Activated CD4-positive, alpha-beta memory T cell treated with anti-CD3 and anti-CD28 coated beads for 36 hours (primary cell): ENCODE measurements at places on chromosomes 7 and 10. TPM values are rescaled to one million over a fixed set of nuclear protein-coding genes. Genes with fewer than 3 reads are reported as not detected.
A peak's percentile ranks its signal among the peaks of the same experiment; 100 is the strongest.

- peak; percentile 59 for DNase-seq
These were observed 6.7 kb downstream of the ATP6V1F start for GRCh38 chr7:128869138-128869943.

DNA sequence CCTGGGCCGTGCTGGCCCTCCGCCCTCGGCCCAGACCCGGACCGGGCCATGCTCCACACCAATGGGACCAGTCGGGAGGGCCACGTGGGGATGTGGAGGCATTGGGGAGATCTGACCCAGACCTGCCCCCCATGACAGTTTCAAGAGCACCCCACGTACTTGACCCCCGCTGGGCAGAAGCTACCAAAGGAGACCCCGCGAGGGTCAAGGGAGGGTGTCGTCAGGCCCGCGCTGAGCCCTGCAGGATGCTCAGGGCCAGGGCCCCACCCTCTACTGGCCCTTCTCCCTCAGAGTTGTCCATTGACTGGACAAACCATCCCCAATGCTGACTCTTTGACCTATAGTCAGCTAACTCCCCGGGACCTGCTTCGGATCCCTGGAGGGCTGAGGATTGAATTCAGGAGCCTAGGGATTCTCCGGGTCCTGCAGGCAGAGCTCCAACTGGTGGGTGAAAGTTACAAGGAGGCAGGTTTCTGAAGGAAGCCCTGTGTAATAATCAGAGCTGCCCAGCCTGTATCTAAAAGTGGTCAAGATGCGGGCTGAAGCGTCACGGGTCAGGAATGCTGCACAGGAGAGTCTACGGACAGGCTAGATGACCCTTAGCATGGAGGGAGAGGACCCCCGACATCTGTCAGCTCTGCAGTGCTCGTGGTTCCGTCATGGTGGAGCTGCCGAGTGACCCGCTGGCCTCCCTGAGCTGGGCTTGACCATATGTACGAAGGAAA is 498 bp upstream of the CALHM2 start:
- DNase-seq, result no peak

DNA sequence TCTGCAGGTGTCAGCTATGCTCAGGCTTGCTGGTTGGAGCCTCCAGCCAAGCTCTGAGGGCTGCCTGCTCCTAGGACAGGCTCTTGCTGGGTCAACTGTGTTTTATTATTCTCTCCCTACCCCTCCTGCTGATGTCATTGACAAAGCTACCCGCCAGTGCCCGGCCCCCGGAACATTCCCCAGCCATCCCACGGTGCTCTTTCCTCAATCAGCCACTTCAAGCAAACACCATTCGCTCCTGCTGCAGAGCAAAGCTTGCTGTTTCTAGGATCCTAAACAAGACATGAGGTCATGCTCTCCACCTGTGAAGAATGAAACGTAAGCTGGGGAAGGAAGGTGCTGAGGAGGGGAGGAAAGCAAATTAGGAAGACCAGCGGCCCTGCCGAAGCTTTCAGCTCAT is 2.1 kb upstream of the C10orf71 start:
- DNase-seq, result no peak

DNA sequence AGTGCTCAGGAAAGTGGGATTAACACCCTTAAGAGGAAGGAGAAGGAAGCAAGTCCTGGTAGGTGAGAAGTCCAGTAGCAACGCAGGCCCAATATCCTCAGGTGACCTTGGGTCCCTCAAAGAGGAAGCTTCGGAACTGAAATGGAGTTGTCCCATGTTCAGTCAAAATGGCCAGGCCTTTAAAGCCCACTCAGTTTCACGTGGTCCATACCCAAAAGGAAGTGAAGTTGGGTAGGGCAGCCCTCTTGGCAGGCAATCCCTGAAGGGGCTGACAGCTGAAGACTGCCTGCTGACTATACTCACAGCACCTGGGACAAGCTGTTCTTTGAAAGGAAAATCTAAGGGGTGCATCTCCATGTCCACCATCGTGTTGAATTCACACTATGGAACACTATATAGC is 3.0 kb downstream of the GSAP start:
- DNase-seq, result no peak

DNA sequence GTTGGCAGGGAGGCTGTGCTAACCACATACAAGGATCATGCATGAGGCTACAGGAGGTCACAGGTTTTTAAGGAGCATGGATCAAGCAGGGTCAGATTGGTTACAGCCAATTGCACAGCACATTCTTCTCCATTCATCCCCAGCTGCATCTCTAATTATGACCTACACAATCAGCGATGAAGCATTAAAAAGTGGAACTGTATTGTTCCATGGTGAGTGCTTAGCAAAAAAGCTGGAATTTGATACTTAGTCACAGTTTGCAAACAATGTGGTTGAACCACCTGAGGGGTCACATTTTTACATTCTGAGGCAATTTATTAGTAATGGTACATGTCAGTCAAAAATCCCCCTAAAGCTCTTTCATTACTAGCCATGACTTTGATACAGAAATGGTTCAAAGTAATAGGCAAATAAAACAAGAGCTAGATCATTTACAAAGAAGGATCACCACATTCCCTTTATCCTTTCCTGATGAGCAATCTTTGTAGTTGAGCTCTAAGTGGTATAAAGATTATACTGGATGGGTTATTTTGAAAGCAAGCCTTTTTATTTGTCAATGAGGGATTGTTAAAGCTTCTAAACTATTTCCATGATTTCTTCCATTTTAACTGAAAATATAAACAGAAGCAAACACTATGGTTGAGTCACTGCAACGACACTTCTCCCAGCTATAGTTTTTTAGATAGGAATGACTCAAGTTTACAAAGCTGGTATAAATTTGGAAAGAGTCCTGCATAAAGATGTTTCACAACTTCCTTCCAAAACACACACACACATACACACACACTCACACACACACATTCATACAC is 217.8 kb upstream of the SEMA3A start:
- DNase-seq, result no peak

- peak; percentile 63 for DNase-seq
These were observed 4.8 kb upstream of the TRDMT1 start for GRCh38 chr10:17206210-17206709.

GRCh38 chr10:15775513-15775912 is 55.8 kb upstream of the ITGA8 start:
- DNase-seq, result no peak

DNA sequence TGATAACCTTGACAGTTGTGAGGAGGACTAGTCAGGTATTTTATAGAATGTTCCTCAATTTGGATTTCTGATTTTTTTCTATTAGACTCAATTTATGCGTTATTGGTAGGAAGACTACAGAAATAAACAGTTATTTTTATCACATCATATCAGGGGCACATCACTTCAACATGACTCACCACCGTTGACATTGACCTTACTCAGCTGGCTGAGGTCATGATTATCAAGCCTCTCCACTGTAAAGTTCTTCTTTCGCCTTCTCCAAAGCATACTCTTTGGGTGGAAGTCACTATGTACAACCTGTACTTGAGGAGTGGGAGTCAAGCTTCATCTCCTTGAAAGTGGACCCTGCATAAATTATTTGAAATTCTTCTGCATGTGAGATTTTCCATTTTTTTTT is 194.3 kb upstream of the IGFBP3 start:
- DNase-seq, result no peak

GRCh38 chr10:98244586-98244985 is 23.4 kb downstream of the LOXL4 start:
- no peak for DNase-seq

- DNase-seq, result no peak
These were observed 48.5 kb downstream of the GRID1 start for GRCh38 chr10:86317949-86318725.

DNA sequence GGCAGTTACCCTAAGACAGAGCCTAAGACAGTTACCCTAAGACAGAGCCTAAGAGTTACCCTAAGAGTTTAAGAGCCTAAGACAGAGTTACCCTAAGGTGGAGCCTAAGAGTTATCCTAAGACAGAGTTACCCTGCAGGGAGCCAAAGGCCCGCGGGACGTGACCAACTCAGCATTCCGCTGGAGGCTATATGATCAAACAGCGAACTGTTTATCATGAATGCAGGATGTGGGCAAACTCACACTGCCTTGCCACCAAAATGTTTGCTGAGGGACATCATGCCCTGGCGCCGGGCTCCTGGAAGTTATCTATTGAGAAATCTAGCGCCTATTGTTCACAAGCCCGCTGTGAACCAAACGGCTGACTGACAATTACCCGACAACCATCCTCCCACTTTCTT is 49.9 kb downstream of the BLVRA start:
- DNase-seq, result no peak

DNA sequence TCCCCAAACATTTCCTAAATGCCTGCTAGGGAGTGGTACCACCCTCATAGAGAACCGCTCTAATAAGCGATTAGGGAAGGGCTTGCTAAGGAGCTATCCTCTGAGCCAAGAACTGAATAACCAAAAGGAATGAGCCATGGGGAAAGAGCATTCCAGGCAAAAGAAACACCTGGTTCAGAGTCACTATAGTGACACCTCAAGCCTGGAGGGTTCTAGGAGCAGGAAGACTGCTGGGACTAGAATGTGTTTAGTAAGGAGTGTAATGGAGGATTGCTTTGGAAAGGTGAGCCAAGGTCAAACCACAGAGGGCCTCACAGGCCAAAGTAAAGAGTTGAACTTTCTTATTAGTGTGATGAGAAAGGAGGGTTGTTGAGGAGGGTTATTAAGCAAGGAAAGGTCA is 38.7 kb upstream of the NRBF2 start:
- DNase-seq, result no peak

DNA sequence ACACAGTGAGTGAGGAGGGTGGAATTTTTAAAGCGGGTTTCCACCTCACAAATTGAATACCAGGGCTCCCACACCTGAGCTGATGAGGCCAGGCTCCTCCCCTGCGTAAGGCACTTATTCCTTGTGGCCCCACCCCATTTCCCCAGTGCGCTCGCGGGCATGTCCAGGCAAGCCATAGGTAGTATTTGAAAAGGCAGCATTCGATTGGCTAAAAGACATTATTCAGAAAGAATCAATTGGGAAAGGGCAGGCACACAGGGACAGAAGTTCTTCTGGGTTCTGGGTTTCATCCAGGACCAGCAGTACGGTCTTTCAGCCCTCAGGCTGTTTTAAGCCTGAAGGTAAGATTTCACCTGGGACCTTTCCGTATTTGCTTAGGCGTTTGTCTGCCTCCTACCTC is 222.3 kb downstream of the BBS9 start:
- DNase-seq, result no peak

- DNase-seq, result no peak
These were observed 168.0 kb upstream of the RHEB start for GRCh38 chr7:151687523-151688235.

DNA sequence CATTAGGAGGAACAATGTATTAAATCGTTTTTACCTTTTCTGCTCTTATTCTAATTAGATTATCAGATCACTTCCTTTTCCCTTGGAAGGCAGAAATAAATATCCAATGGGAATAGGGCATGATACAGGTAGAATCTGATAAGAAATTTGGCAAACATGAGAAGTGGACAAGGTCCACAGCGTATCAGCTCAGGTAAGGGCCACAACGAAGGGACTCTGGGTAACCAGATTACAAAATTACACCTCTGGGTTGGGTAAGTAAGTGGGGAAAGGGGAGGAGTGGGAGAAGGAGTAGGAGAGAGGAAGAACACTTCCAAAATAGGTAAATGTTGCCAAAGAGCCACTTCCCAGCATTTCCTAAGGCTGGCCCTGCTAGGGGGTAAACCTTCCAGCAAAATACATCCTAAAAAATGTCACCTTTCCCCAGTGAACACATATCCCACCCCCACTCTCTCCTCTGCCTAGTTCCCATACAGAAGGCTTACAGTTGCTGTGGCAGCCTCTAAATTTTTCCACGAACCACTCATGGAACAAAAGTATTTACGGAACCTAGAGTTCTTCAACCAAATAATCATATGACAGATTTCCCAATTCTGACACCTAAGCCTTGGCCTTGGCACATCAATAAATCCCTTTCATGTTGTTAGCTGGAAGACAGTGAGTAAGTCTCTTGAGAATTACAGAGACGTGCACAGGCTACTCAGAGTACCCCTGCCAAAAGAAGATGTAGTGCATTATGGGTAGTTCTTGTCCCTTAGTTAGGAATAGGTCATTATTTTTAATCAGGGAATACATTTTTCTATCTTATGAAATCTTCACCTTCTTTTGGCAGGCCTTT is 51.5 kb upstream of the DLX6 start:
- no peak for DNase-seq

DNA sequence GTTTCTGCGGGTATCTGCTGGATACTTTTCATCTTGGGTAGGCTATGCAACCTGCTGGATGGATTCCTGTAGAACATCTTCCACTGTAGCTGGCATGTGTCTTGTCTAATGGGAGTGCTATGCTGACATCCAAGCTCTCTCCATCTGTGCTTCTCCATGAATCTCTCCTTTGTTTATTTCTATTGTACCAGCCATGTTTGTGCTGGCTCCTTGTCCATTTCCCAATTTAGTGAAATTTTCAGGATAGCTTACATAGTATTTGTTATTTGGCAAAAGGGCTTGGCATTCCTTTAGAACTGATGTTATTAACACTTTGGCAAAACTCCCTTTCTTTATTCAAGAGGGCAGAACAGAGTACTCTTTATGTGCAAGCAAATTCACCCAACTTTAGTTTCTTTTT is 198.0 kb downstream of the CSTF2T start:
- DNase-seq, result no peak

GRCh38 chr7:51268859-51269258 is 47.8 kb downstream of the COBL start:
- DNase-seq, result no peak

- no peak for DNase-seq
These were observed 442.7 kb upstream of the POM121L12 start for GRCh38 chr7:52592698-52593097.

DNA sequence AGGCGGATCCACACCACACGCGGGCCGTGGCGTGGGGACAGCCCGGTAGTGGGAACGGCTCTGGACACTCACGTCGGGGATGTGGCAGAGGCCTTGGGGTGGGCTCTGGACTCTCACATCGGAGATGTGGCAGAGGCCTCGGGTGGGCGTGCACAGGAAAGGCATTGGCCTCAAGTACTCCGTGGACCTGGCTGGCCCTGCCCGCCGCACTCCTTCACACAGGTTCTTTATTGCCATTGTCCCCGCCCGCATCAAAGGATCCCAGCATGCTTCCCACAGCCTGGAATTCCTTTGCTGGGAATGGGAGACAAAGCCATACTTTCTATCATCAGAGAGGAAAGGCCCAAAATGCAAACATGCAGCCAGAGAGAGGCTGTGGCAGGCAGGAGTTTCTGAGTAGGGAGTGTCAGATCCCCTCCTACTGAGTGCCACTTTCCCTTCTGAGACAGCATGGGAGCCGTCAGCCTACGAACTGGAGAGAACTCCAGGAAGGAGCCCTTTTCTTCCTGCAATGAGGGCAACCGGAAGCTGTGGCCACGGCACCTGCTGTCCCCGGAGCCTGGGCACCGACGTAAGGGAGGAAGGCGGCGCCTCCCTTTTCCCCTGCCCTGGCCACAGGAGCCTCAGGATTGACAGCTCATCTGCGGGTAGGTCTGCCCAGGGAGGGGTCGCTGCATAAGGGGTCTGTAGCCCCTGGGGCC is 51.5 kb downstream of the RBM17 start:
- DNase-seq, result peak; percentile 70

- DNase-seq, result no peak
These were observed 53.9 kb downstream of the MYL10 start for GRCh38 chr7:101575168-101575567.

GRCh38 chr7:155807065-155807671 is 5.1 kb downstream of the SHH start:
- no peak for DNase-seq

The TMEM139 gene
- total RNA-seq, result 0.70 TPM

The ABCA13 gene
- total RNA-seq, result not detected

The CLCN1 gene
- total RNA-seq, result 0.17 TPM

The OR2A14 gene
- total RNA-seq, result not detected

The ANK3 gene
- 21.2 TPM for total RNA-seq

The TWIST1 gene
- total RNA-seq, result 4.6 TPM

The SPDYE11 gene
- total RNA-seq, result not detected

The WNT8B gene
- total RNA-seq, result 0.46 TPM

The CUZD1 gene
- total RNA-seq, result 1.0 TPM

The UCN3 gene
- total RNA-seq, result not detected

The RNLS gene
- total RNA-seq, result 4.0 TPM

The HOGA1 gene
- not detected for total RNA-seq

The SEMA4G gene
- 0.74 TPM for total RNA-seq
